ENCODE measurements at places on chromosomes 2 and 18.

- peak; percentile 82 for DNase-seq
Measured at GRCh38 chr2:44833171-44834069, 108.1 kb upstream of the SIX3 start.

DNA sequence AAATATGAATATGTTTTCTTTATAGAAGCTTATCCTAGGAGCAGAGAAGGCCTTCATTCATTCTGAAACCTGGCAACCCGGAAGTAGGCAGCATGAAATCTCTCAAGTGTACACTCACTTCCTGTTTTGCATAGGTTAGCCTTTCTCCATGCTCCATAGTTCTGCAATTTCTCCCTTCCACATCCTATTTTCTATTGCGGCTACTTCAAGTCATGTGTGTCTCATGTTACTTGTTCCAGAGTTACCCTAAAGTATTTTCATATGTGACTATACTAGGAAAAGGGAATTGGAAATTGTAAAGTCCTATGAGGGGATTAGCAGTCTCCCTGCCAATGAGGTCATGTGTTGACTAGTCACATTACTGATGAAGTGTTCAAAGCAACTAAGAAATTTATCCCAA lies 320.6 kb downstream of the NCKAP5 start:
- peak; percentile 35 for DNase-seq

- peak; percentile 94 for DNase-seq
Measured at GRCh38 chr2:34105006-34105767, 506.1 kb upstream of the FAM98A start.

- DNase-seq = no peak
Measured at GRCh38 chr2:173021939-173022371, 53.7 kb upstream of the MAP3K20 start.

GRCh38 chr2:237665713-237666143 lies 38.3 kb downstream of the LRRFIP1 start:
- peak; percentile 85 for DNase-seq

DNA sequence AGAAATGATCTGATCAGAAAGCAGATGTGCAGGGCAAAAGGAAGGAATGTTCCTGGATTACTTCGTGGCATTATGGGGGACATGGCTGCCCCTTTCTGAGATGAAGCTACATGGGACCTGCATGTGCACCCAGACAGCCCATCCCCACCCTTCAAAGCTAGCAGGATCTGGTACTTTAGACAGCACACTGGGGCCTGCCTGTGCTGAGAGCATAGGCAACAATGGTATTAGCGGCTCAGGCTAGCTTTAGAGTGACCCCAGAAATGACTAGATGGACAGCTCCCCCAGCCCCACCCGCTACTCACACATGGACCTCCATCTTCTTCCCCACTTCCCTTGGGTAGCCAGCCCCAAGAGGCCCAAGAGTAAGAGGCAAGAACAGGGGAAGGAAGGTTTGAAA lies 61.5 kb upstream of the NFE2L2 start:
- DNase-seq = no peak

DNA sequence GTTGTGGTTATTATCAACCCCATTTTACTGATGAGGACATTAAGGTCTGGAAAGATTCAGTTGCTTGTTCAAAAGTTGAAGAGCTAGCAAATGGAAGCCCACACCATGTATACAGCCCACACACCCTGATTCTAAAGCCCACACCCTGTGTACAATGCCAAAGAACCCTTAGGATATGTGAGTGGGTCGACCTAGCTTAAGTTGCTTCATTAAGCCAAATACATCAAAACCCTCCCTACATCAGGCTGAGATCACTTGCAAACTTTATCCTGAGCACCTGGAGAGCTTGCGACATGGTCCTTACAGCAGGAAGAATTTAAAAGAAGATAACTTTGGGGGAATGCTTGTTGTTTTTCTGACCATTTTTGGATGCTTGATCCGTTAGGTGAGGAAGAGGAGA lies 435 bp upstream of the ARHGAP25 start:
- no peak for DNase-seq

DNA sequence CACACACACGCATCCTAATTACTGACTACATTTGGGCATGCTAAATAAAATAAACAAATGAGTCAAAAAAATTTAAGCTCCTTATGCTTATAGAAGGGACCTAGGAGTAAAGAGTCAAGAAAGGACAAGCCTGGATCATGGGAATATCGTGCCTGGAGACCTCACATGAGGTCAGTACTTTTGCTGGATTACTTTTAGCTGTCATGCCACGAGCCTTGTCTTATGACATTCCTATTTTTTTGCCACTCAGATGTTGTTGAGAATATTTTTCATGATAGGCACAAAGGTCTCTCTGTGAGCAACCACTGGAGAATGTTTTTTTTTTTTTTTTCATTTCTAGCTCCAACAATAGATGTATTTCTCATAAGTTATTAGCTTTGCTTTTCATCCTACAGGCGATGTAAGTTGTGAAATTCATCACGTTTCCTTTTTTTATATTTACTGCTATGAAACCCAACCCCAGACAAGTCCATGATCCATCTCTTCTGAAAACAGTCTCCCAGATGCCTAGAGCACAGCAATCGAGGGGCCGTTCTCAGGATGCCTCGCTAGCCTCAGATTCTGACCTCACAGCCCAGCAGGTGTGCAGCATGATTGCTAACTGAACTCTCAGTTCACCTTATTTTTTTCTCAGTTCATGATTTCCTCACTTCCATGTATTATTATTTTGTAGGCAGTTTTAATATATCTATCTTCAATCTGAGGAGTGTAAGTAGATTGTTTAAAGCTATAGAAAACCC lies 464.5 kb downstream of the IRS1 start:
- peak; percentile 4 for DNase-seq

DNA sequence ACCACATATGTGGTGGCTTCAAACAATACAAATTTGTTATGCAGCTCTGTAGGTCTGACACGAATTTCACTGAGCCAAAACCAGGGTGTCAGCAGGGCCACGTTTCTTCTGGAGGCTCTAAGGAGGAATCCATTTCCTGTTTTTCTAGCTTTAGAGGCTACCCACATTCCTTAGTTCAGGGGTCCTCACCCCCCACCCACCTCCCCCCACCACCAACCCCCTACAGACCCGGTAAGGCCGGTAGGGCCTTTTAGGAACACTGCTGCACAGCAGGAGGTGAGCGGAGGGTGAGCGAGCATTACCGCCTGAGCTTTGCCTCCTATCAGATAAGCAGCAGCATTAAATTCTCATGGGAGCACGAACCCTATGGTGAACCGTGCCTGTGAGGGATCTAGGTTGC lies 10.6 kb upstream of the SLC39A10 start:
- DNase-seq = no peak

DNA sequence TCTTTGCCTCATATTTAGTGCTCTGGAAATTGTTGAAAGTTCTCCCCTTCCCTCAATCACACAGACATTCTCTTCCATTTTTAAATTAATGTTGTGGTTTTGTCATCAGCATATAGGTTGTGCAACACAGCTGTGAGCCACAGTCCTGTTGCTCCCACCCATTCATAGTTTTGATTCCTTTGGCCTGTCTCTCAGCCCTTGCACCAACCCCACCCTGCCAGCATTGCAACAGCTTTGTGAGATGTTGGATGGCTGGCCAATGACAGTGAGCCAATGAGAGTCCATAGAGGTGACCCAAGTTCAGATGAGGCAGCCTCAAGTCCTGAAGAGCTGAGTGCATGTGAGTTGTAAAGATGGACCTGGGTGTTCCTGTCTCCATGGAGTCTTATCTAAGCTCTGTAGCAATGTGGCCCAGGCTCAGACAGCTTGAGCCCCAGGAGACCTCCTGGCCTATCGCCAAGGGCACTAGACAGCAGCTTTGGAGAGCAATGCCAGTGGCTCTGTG lies 775.5 kb downstream of the RNF144A start:
- DNase-seq = peak; percentile 60

DNA sequence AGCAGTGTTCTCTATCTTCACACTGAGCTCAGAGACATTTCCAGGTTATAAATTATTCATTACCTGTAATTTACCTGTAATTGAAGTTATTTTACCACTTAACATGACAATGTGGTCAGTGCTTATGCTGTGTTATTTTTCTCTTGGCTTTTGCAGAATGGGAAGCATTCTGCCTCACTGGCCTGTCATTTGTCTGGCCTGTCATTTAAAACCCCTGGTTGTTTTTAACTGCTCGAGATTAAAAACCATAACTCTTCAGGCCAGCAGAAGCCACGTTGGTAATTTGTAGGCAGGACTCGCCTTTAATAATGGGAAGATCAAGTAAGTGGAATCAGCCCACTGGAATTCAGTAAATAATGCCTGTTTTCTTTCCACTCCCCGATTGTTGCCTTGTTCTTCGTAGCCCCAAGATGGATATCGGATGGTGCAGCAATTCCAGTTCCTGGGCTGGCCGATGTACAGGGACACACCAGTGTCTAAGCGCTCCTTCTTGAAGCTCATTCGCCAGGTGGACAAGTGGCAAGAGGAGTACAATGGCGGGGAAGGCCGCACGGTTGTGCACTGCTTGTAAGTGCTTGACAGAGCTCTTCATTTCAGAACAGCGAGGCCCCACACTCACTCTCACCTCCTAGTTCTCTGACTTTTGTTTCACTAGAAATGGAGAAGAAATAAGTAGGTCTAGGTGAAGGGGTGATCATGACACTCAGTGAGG lies 222.4 kb upstream of the RAB12 start:
- DNase-seq = no peak

- no peak for DNase-seq
Measured at GRCh38 chr18:13035249-13035914, 44.2 kb downstream of the CEP192 start.

- DNase-seq = peak; percentile 13
Measured at GRCh38 chr2:86199834-86200177, 549 bp downstream of the MRPL35 start.

- DNase-seq = no peak
Measured at GRCh38 chr2:31525876-31526275, 54.9 kb downstream of the SRD5A2 start.

- peak; percentile 84 for DNase-seq
Measured at GRCh38 chr2:162574615-162575452, 230.9 kb downstream of the GCA start.

- no peak for DNase-seq
Measured at GRCh38 chr2:68737711-68738110, 3.1 kb downstream of the ARHGAP25 start.

DNA sequence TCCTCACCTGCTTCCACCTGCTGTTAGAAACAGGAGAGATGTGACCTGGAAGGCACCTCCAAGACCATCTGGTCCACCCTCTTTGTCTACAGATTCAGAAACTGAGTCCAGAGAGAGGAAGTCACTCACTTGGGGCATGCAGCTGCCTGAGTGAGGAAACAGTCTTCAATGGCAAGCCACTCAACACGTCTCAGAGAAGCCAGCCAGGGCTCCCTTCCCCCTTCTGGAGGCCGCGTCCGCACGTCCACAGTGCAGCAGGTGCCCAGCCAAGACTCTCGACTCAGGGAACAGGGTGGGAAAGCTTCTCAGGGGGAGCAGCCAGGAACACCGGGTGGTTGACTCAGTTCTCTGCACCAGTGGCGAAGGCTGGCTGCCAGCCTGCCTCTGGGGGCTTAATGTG lies 201.7 kb downstream of the BCL11A start:
- DNase-seq = no peak

DNA sequence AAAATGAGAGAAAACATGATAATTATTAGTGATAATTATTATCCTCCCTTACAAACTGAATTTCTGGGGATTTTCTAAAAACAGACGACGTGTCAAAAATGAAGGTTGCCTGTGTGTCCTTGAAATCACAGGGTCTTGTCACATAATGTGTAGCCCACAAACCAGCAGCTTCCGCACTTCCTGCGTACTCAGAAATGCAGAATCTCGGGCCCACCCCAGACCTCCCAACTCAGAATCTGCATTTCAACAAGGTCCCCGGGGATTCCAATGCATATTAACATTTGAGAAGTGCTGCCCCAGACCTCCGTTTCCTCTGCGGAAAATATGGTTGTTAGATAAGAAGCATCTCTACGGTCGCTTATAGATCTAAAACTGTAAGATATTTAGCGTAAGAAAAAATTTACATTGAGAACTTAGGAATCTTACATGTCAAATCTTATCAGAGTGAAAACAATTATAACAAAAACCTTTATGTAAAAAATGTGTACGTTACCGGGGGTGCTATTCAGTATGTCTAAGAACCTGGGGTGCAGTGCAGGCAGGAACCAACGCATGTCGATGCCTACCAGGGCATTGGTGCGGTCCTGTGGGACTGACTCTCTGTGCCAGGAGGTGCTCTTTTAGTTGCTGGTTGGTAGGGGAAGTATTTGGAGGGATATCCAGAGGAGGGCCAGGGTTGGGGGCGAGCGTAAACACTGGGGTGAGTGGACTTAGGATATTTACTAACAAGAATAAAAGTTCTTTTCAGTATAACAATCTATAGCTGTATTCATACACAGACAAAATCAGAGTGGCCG lies 15.2 kb downstream of the CDKL4 start:
- no peak for DNase-seq

DNA sequence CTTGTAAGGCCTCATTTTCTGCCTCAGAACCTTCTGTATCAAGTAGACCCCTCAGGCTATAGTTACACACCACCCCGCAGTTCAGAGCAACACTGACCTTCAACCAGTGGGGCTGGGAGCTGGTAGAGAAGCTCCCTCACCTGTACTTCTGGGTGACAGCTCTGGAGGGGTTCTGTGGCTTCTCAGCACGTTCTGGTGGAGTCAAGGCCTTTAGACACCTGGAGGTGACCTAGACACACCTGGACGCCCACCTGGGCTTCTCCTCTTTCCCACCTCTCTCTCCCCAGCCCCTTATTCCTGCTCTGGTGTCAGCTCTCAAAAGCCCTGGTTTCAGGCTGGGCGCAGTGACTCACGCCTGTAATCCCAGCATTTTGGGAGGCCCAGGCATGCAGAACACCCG lies 7.3 kb upstream of the CIB4 start:
- DNase-seq = no peak

DNA sequence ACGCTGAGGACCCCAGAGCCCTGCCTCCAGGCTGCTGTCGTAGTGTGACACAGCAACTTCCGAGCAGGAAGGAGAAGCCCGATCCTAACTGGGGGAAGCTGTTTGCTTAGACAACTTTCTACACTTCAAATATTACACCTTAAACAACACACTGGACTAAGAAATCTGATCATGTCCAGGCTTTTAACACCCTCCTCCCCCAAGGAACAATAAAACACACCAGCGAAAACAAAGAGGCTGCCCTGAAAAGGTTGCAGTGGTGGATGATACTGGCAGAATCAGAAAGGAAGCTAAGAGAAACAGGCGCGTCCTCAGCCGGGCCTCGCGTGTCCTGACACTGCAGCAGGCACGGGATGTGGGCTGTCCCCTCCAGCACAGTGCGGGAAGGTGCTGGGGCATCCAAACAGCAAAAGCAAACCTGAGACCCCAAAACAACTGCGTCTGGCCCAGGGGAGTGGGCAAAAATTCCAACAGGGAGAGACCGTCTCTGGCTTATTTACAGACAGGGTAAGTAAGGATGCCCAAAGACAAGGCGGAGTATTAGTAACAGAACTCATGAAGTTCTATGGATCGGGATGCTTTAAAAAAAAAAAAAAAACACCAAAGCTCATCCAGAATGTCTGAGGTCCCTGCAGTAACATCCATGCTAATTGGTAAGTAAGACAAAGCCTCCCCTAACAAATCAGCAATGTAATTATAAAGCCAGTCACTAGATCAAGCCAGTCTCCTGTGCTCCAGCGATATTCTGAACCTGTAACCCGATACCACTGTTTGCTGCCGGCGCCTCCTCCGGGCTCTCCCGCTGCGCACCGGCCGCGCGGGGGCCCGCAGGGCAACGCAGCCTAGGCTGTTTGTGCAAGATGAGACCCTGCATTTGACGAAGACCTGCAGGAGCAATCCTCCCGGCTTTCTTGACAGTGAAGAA lies 9.0 kb downstream of the SERTAD2 start:
- DNase-seq = peak; percentile 78

GRCh38 chr18:33821503-33821902 lies 243.5 kb downstream of the ASXL3 start:
- DNase-seq = peak; percentile 89

Data from renal cortical epithelial cell (primary cell).